ENCODE measurements at places on chromosomes 4 and X.

GRCh38 chrX:155169881-155170280 is 46.4 kb upstream of the VBP1 start:
- no peak for DNase-seq

DNA sequence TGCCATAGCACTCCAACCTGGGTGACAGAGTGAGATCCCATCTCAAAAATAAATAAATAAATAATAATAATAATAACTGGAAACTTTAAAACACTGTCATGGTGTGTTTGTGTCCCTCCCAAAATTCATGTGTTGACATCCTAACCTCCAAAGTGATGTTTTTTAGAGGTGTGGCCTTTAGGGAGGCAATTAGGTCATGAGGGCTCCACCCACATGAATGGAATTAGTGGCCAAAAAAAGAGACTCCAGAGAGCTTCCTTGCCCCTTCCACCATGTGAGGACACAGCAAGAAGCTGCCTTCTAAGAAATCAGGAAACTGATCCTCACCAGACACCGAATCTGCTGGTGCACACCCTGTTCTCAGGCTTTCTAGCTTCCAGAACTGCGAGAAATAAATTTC is 23.8 kb upstream of the RAPGEF2 start:
- no peak for DNase-seq

GRCh38 chrX:2793752-2794151 is 35.0 kb upstream of the GYG2 start:
- no peak for DNase-seq

- DNase-seq, result no peak
Measured at GRCh38 chr4:107950746-107951540, 19.6 kb downstream of the CYP2U1 start.

GRCh38 chrX:47384502-47384901 is 14.1 kb downstream of the ZNF157 start:
- no peak for DNase-seq

DNA sequence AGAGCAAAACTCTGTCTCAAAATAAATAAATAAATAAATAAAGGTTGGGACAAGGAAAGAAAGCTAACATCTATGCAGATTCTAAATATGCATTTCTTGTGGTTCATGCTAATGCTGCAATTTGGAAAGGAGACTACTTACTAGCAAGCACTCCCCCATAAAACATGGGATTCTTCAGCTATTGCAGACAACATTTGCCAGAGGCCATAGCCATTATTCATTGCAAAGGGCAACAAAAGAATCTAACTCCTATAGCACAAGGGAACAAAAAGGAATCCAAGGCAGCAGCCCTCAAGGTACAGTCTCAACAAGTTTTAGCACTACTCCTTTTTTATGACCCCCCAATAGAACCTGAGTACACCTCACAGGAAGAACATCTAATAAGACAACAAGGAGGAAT is 8.0 kb upstream of the HERC5 start:
- no peak for DNase-seq

- no peak for DNase-seq
Measured at GRCh38 chr4:180539284-180539683, 1703.9 kb upstream of the TENM3 start.

DNA sequence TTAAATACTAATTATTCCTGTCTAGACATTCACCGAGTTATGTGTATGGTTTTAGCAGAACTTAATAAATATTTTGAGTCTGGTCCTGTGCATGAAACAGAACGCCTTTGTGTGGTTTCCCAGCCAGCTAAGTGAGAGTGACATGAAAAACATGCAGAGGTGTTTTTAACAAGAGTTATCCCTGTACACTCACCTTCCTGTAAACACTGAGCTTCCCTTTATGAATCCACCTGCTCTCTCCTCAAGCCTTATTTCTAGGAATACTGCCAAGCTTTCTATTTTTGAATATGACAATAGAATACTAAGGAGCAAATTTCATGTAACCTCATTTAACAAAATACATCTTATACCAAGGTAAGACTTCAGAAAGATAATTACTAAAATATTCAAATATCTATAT is 270.3 kb upstream of the CTSO start:
- DNase-seq, result no peak

DNA sequence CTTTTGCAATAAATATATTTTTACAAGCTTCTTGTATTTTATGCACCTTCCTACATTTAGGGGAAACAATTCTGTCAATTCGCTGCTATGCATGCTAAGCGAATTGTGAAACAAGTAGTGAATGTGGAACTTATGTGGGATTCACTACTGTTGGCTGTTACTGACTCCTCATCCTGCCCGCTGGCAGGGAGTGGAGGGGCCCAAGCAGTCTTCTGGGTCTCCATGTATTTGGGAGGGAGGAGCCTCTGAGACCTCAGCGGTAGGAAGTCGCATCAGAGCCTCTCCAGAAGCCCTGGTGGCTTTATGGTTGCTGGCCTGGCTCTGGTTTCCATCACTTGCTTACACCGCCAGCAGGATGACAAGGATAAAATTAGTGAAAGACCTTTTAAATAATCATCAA is 3.7 kb upstream of the SETD7 start:
- DNase-seq, result no peak

DNA sequence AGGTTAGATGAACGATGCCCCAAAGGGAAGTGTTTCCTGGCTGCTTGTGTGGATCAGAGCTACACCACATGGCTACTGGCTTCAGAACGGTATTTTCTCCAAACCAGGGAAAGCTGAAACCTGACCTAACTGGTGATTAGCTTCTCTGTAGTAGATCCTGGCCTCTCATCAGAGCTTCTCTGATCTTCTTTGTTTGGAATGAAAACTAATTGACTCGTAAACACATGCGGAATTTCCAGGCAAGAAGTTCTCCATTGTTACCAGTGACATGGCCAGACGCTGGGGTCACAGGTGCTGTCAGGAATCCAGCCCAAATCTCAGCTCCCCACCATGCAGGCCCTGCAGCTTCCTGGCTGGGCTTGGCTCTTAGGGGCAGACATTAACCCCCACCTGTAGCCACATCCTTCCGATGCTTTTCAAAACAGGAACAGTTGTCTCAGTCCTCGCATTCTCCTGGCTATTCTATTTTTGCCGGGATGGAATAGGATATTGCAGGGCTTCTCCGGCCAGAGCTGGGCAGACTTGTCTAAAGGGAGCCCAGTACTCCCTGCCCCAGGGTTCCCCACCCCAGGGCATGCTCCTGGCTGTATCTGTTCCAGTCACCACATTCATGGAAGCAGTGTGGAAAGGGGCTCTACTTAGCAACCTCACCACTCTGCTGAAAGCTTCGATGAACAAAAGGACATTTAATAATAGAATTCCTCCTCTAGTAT is 305.4 kb upstream of the F9 start:
- no peak for DNase-seq

DNA sequence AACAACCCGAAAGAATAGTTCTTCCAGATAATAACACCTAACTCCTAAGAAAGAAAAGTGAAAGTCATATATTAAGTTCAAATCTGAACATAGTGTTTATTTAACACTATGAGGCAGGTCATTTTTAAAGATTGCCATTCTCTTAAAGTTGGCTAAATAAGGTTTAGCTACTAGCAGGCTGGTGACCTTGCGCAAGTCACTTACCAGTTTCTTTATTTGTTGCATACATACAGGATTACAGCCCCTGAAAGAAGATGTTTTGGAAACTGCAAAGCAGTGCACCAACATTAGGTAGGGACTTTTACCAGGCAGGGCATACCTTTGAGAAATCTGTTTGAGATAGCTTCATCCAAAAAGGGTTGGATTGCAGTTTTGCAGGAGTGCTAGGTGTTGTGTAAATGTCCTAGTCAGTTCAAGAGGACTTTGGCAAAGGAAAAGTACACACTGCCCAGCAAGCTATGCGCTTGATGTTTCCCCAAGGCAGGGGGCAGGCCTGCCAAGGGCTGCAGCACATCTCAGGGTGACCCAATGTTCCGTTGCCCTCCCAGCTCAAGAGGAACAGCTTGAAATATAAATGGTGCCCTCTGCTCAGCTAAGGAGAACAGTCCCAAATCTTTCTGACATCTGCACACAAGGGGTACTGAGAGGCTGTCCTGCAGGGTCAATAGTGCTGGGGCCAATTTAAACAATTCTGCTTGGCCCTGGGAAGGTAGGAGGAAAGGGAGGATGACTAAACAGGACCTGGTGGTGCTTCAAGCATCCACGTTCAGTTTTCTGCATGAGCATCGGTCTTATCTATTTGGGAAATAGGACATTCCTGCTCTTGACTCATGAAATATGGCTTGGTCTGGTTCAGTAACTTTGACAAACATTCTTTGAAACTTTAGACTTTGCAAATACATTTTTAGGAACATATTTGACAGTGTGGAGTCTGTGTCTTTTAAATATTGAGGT is 130.8 kb downstream of the COL4A6 start:
- DNase-seq, result no peak

GRCh38 chrX:154357205-154357604 is 17.2 kb downstream of the FLNA start:
- no peak for DNase-seq

- no peak for DNase-seq
Measured at GRCh38 chr4:1233641-1234308, 15.2 kb downstream of the CTBP1 start.

DNA sequence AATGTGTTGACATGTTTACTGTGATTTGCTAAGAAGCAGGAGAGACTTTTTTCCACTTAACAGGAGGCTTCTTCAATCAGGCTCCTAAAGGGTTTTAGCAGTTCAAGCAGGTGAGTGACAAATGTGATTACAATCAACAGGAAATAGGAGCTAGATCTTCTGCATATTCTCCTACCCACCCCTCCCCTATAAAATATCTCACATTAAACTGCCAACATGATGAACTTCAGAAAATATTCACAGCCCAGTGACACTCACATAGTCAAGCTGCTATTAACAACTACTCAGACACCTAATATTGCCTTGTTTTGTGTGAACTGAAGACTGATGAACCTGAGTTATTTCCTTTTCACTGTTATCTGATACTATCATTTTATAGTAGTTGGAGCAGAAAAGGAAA is 55.9 kb upstream of the ANTXR2 start:
- no peak for DNase-seq

DNA sequence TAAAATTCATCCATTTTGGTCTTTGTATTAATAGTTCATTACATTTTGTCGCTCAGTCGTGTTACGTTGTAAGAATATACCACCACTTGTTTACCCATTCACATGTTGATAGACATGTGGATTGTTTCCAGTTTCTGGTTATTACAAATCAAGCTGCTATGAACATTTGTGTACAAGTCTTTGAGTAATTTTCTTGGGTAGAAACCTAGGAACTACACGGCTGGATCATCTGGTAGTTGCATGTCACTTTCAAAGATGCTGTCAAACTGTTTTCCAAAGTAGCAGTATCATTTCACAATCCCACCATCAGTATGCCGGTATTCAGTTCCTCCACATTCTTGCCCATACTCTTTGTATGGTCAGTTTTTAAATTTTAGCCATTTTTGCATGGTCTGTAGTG is 98.0 kb downstream of the GASK1B start:
- DNase-seq, result no peak

GRCh38 chr4:150098214-150098613 is 20.0 kb downstream of the DCLK2 start:
- no peak for DNase-seq

- DNase-seq, result no peak
Measured at GRCh38 chr4:185837415-185838103, 25.6 kb upstream of the SORBS2 start.

DNA sequence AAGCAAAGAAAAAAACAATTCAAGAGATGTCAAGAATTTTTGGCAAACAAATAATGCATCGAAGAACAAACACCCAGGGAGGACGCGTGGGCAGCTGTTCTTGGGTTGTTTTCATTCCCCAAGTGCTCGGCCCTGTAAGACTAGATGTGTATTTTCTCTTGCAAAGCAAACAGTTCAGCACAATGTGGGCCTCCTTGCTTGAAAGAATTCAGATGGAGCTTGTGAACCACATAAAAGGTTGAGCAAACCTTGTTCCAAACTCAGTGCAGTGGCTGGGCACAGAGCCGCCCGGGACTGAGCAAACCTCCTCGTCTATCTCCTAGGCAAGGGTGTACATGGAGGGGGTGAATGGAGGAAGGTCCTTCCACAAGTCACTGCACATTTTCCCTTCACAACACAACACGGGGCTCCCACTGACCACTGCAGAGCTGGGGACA is 82.4 kb downstream of the HTRA3 start:
- no peak for DNase-seq

GRCh38 chr4:180695851-180696250 is 1547.4 kb upstream of the TENM3 start:
- no peak for DNase-seq

- no peak for DNase-seq
Measured at GRCh38 chr4:110107866-110108265, 90.5 kb downstream of the ELOVL6 start.

GRCh38 chr4:76965866-76966579 is 16.5 kb downstream of the SEPTIN11 start:
- DNase-seq, result no peak

DNA sequence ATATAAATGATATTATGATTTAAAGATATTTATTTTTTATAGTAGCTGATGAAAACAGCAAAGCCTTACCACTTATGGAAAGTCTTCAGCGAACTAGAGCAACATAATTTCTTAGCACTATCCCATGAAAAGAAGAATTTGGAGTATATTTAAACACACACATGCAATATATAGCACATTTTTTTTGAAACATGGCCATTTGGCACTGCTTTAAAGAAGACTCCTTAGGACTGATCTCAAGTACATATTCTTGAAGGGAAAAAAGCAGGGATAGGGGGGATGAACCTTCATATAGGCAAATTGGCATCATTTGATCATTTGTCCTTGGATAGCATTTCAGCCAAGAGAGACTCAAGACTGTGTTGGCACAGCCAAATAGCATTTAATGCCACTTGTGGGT is 193.3 kb downstream of the ANKRD50 start:
- DNase-seq, result no peak

DNA sequence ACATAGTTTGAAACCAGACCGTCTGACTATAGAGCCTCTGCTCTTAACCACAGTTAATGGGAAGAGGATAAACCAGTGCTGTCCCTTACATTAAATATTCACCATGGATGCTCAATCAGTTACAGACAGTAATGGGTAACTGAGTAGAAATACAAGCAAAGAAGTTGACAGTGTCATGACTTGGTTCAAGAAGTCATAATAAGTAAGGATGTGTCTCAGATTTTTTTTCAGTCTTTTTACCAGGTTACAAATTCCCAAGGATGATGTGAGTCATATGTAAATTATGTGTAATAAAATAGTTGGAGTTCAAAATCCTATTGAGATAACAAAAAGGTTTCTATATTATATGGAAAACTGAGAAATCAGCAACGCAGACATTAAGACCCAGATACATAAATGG is 31.1 kb downstream of the ZCCHC4 start:
- DNase-seq, result no peak

DNA sequence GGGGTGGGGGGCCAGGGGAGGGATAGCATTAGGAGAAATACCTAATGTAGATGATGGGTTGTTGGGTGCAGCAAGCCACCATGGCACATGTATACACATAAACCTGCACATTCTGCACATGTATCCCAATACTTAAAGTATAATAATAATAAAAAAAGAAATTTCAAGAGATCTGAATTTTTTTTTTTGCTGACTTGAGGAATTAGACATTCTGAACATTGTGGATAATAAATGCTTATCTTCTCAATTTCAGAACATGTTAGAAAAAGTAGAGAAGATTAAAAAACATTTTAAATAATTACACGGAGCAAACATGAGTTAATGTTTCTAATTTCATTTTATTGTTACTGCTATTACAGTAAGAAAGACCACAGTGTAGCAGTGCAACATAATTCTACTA is 230.4 kb downstream of the DTHD1 start:
- no peak for DNase-seq

GRCh38 chrX:72258174-72258573 is 18.9 kb downstream of the RPS4X start:
- DNase-seq, result no peak

- DNase-seq, result no peak
Measured at GRCh38 chrX:7891928-7892327, 35.3 kb downstream of the PNPLA4 start.

Measured in cortex of kidney (tissue), 1 donor.